ENCODE measurements at places on chromosomes 7 and 10. TPM values are rescaled to one million over a fixed set of nuclear protein-coding genes. Genes with fewer than 3 reads are reported as not detected.

GRCh38 chr7:107949443-107949935 lies 53.5 kb downstream of the LAMB1 start:
- no peak for DNase-seq

GRCh38 chr7:108403597-108404217 lies 52.5 kb downstream of the NRCAM start:
- no peak for DNase-seq

- DNase-seq: no peak
These were observed 18.3 kb downstream of the HNRNPA2B1 start for GRCh38 chr7:26182283-26182682.

GRCh38 chr10:102121739-102122372 lies 1.7 kb upstream of the LDB1 start:
- DNase-seq: no peak

DNA sequence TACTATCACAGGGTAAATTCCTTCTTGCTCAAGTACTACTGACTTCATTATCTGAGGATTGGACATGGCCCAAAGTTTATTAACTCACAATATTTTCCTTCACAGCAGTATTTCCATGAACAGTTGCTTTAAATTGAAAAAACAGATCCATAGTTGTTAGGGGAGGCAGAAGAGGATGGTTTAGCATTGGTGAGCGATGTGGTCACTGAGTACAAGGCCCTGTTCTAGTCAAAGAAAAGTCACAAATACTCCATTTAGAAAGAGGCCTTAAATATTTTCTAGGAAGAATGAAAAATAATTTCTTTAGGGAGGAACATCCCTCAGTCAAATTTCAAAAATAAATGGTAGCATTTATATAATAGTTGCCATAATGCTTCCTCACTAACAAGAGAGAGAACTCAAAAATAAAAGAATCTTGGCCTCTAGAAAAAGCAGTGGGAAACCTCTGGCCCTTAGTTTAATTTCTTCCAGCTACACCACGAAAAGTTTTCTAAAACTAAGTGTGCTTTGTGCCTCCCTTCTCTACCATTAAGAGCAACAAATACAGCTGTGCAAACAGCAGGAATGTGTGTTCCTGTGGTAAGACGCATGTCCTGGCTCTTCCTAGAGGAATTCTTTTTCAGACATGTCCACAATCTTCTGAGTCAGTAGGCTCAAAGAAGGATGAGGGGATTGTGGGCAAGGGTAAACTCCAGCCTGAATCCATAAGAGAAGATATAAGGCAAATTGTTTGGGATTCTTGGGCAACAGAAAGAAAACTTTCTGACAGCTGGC lies 105.7 kb downstream of the HOXA1 start:
- DNase-seq: no peak

Gene SP8
- total RNA-seq: 0.76 TPM

Gene LMOD2
- total RNA-seq: not detected

Gene LIPF
- total RNA-seq: not detected

Gene RBM28
- total RNA-seq: 66.3 TPM
